ENCODE measurements at places on chromosomes 1 and 21.
A peak's percentile ranks its signal among the peaks of the same experiment; 100 is the strongest.

DNA sequence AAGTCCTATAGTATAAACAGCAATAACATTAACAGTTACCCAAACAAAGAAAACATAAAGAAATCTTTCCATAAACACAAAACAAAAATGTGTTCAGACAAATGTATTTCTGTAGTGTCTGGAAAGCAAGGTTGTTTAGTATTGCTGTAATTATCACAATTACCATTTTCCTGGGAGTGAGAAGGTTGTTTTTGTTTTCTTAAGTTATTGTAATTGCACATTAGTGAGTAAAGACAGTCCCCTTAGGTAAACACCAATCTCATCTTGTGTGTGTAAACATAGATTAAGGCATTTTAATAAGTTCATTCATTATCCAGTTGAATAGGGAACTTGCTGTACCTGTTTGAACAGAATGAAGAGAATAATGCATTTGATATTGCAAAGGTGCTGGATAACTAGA is 356.9 kb upstream of the ADGRL4 start:
- no peak for DNase-seq

GRCh38 chr1:92739669-92740524 is 45.0 kb downstream of the EVI5 start:
- no peak for DNase-seq

DNA sequence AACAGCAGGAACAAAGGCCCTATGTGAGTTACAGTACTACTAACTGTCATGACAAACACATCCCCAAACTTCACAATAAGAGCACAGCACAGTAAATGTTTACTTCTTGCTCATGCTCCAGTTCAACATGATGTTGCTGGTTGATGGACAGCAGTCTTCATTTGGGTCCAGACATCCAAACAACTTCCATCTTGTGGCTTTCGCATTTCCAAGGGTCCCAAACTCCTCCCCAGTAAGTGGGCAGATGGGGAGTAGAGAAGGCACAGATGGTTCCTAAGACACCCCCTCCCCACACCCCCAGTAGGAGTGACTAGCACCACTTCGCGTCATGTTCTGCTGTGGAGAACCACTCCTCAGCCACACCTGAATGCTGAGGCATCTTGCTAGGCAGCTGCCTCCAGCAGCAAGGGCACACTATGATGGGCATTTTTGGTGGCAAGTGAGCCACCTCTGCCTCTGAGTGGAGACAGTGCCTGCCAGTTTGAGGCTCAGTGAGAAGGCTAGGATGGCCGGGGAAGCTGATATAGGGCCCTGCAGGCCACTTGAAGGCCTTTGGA is 32.7 kb upstream of the CD2 start:
- no peak for DNase-seq

DNA sequence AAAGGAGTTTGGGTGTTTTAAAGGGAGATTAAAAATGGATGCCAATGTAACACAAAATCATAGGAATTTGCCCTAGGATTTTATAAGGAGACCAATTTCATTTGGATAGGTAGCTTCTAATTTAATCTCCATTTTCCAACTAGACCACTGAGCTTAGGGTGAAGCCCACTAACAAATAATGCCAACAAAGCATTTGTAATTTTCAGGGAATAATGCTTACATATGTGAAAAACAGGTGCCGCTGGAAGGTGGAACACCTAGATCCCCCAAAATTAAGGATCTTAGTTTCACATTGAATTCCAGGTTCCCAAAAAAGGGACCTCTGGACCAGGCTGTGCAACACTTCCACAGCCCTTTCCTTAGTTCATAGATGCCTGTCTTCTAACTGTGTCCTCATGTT is 66.2 kb upstream of the B3GALT5 start:
- DNase-seq: no peak

DNA sequence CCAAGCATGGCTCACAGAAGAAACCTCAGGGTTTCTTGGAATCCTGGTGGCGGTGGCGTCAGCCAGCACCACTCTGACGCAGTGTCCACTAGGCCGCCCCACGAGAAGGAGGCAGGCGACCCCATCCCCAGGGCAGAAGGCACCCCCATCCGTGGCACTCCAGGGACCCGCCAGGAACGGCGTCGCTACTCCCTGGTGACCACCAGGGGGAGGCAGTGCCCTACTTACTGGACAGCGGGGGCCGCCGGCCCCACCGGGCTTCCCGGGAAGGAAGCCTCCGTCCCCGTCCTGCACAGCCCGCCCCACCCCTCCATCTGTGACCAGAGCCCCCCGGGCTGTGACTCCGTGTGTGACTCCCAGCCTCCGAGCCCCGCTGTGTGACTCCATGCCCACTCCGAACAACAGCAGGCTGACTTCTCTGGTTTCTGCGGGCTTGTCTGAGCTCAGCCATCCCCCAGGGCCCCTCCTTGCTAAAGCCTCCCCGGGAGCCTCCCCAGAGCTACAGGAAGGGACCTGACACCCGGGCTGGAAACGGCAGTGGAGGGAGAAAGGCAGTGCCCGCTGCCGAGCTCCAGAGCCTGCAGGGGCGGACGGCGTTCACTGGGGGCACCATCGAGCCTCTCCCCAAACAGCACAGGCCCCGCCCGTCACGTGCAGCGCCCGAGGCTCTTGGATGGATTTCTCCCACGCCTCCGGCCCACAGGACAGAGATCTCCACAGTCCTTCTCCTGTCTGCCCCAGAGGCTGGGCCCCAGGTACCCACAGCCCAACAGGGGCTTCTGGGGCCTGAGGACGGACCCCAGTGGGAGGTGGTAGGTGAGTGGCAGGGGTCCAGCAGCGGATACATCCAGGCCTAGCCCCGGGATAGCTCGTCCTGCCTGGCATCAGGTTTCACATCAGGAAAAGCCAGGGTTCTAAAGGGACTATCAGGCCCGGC is 21.1 kb downstream of the KIF17 start:
- peak; percentile 31 for DNase-seq

DNA sequence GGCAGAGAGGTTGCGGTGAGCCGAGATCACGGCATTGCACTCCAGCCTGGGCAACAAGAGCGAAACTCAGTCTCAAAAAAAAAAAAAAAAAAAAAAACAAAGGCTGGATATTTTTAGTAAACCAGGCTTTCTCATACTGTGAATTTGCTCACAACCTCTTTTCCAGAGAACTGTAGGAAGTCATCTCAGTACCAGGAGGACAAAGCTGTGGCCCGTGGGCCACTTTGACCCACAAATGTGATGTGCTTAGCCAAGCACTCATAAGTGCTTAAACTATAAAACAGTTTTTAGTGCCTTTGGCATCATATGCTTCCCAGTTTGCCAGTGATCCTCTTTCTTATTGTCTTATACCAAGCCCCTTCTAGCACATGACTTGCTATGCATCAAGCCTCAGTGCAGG is 46.5 kb downstream of the RNF11 start:
- no peak for DNase-seq

DNA sequence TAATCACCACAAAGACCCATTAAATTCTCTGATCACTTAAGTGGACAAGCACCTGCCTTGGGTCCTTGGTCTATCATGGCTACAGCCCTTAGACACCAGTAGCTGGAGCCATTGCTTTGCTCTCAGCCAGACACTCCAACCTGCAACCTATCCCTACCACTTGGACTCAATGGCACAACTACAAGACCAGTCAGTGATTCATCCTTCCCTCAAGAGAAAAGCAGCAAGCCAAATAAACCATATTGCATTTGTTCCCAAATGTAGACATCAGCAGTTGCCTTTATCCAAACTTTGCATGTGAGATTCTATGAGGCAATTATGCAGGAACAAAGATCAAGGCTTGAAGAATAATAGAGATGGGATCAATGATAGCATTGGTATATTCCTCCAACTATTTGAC is 263.4 kb downstream of the HHIPL2 start:
- no peak for DNase-seq

DNA sequence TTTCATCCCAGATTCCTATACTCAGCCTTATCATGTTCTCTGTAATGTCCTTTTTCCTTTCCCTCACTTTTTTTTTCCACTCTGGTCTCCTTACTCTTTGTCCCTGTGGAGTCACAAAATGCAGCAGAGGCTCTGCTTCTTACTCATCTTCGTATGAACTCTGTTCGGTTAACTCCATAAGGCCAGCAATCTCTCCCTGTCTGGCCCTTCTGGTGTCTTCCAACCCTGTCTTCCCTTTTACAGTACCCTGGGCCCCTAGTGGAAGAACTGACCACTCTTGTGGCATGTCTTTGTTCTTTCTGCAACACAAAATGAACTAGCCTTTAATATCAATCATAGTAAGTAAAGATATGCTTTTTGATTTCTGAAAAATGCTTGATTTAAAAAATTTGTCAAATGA is 7.1 kb downstream of the CD101 start:
- DNase-seq: no peak

DNA sequence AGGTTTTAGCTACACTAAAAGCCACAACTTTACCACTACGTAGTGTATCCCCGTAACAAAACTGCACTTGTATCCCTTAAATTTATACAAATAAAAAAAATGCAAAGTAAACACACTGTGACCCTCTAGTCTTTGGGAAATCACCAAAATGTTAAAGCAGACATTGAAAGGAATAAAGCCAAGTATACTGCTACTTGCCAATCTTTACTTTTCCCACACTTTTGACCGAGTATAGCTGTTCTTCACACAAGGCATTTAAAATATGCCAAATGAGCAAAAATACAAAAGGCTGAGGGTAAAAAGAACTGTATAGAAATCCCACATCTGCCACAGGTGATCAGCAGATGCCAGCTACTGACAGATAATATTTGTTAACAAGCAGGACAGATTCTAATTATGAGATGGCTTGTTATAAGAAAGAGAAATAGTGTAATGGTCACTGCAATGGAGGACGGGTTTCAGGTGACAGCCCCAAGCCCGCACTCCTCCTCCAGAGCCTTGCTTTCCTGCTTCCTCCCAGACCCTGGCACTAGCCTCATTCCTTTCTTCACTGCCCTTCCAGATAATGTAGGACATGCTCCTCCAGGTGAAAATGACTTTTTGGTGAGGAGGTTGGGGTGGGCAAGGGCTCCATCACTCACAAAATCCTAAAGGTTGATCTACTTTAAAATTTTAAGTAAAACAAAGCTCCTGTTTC is 18.1 kb downstream of the KCNT2 start:
- DNase-seq: no peak

GRCh38 chr1:101120868-101121267 is 95.3 kb upstream of the DPH5 start:
- DNase-seq: no peak

DNA sequence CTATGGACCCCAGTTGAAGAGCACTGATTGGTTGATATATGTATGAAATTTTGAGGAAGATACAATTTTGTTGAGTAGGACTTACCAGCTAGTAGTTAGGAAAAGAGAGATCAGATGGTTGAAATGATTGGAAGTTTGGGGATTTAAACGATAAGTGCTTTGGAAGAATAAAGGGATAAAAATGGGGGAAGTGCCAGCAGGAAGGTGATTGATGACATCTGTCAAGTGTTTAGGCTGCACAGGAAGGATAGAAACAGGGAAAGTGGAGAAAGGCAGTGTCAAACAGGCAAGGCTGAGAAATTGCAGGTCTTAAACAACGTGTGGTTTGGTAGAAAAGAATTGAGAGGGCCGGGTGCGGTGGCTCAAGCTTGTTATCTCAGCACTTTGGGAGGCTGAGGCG is 22.3 kb downstream of the PDC start:
- DNase-seq: no peak

DNA sequence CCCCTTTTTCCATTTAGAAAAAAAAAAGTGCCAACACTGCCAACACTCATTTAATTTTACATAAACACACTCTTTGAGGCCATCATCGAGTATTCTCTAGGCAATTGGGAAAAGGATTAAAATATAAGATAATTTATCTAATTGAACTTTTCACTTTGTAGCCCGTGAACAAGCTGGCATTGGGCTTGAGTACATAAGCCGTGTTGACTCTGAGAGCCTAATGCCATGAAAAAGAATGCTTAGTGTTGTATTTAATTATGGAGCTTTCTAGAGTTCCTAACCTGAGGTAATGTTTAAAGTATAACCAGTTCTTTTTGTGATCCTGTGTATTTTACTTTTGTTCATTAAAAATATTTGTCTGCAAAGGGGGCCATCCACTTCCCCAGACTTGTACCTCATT is 193.8 kb downstream of the LYPLAL1 start:
- DNase-seq: no peak

GRCh38 chr1:48967318-48967717 is 190.6 kb upstream of the BEND5 start:
- no peak for DNase-seq

GRCh38 chr1:203603940-203604591 is 22.6 kb upstream of the ATP2B4 start:
- DNase-seq: no peak

GRCh38 chr1:195894411-195894810 is 713.8 kb downstream of the KCNT2 start:
- no peak for DNase-seq

- DNase-seq: no peak
Observed at GRCh38 chr1:203069030-203069747, 16.6 kb downstream of the MYOG start.

GRCh38 chr1:244968881-244969280 is 104.5 kb upstream of the HNRNPU start:
- no peak for DNase-seq

- no peak for DNase-seq
Observed at GRCh38 chr1:229147072-229147471, 123.8 kb upstream of the RAB4A start.

Data from SIG-M5 (cell line).